ENCODE measurements at places on chromosomes 2 and 18. TPM values are rescaled to one million over a fixed set of nuclear protein-coding genes. Genes with fewer than 3 reads are reported as not detected.

- no peaks in the 10 kb centered on the region for H3K36me3 ChIP-seq
- H3K4me1 ChIP-seq, result peaks cover 32% of the 10 kb centered on the region
- peak overlapping the region; percentile 82 for H3K4me3 ChIP-seq
Measured at GRCh38 chr2:177165061-177165583, 47.5 kb upstream of the HNRNPA3 start.

GRCh38 chr2:179487010-179487731, 222.5 kb upstream of the SESTD1 start:
- no peaks in the 10 kb centered on the region for H3K4me1 ChIP-seq
- H3K27ac ChIP-seq, result no peak overlapping the region
- no peaks in the 10 kb centered on the region for H3K36me3 ChIP-seq
- H3K27me3 ChIP-seq, result no peaks in the 10 kb centered on the region
- no peak for DNase-seq
- no peak overlapping the region for H3K4me3 ChIP-seq

DNA sequence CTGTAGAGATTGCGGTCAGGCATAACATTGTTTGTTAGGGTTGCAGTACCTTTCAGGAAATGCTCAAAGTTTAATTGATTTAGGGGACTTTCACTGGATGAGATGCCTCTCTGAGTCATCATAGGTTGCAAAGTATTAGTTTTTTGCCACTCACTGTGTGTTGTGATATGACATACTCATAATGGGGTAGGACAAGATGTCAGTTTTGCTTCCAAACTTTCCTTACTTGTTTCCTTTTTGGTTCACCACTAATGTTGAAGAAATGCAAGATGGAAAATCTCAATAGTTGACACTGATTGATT, 35.0 kb upstream of the PTH2R start:
- H3K27me3 ChIP-seq, result no peaks in the 10 kb centered on the region
- no peak overlapping the region for H3K4me3 ChIP-seq
- no peaks in the 10 kb centered on the region for H3K36me3 ChIP-seq
- DNase-seq, result no peak

DNA sequence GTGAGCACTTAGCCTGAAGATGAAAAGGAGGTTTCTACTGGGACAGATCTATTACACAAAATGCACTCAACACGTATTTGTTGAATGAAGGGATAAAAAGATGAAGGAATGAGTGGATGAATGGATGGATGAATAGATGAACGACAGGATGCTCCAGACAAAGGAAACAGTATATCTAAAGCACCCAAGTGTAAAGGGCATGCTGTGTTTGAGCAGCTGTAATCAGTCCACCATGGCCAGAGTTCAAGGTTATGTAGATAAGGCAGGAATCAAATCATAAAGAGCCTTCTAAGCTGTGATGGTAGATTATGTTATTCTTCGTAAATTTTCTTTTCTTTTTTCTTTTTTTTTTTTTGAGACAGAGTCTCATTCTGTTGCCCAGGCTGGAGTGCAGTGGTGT, 213.8 kb upstream of the FBXO11 start:
- no peak overlapping the region for H3K27ac ChIP-seq
- no peaks in the 10 kb centered on the region for H3K4me1 ChIP-seq
- H3K27me3 ChIP-seq, result no peaks in the 10 kb centered on the region
- H3K36me3 ChIP-seq, result no peaks in the 10 kb centered on the region

DNA sequence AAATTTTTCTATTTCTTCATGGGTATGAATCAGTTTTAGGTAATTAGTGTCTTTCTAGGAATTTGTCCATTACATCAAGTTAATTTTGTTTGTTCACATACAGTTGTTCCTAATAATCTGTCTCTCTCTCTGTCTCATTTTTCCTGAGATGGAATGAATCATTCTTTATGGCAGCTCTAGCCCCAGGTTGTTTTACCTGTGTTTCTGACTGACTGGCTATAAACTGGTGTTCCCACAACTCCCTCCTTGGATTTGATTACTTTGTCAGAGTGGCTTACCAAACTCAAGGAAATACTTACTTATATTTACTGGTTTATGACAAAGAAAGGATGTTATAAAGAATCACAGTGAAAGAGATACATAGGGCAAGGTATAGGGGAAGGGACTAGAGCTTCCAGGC, 15.1 kb downstream of the ADNP2 start:
- DNase-seq, result no peak
- H3K4me3 ChIP-seq, result no peak overlapping the region
- peaks cover 22% of the 10 kb centered on the region for H3K36me3 ChIP-seq

- H3K4me1 ChIP-seq, result no peaks in the 10 kb centered on the region
- H3K36me3 ChIP-seq, result no peaks in the 10 kb centered on the region
- H3K4me3 ChIP-seq, result no peak overlapping the region
- DNase-seq, result no peak
- no peak overlapping the region for H3K27ac ChIP-seq
- H3K27me3 ChIP-seq, result no peaks in the 10 kb centered on the region
Measured at GRCh38 chr18:72995558-72995957, 127.8 kb upstream of the NETO1 start.

DNA sequence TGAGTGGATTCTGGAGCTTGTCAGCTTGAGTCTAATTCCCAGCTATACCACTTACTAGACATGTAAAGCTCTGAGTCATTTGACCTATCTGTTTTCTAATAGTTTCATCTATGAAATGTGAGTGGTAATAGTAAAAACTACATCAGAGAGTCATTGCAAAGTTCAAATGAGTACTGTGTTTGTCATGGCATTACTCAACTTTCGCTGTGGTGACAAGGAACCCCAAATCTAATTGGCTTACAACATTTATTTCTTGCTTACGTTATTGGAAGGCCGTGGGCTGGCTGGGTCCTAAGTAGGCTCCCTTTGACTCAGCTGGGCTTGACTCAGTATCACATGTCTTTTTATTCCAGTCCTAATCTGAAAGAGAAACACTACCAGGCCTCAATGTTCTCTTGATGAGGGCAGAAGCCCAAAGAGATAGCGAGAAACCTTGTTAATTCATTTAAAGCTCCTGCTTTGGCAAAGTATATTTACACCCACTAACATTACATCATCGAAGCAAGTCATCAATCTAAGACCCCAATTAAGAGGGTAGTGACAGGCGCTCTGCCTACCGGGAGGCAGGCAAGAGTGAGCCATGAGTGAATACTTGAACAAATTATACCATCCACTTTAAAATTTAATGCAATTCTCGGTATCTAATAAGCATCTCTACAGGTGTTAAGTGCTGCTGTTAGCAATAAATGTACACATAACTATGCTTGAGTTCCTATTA, 431.8 kb upstream of the SPHKAP start:
- DNase-seq, result no peak
- no peaks in the 10 kb centered on the region for H3K27me3 ChIP-seq
- H3K36me3 ChIP-seq, result no peaks in the 10 kb centered on the region
- H3K4me3 ChIP-seq, result no peak overlapping the region

- peaks cover 12% of the 10 kb centered on the region for H3K4me1 ChIP-seq
- no peak for DNase-seq
- H3K36me3 ChIP-seq, result no peaks in the 10 kb centered on the region
- H3K27me3 ChIP-seq, result peaks cover 41% of the 10 kb centered on the region
Measured at GRCh38 chr18:49561289-49562193, at the start of gene LIPG. Gene LIPG, plus strand, starts transcription at chr18:49562057. Its CDS starts 252 bp downstream, at chr18:49562309.

- H3K4me3 ChIP-seq, result no peak overlapping the region
- no peaks in the 10 kb centered on the region for H3K4me1 ChIP-seq
- H3K27ac ChIP-seq, result no peak overlapping the region
- H3K27me3 ChIP-seq, result no peaks in the 10 kb centered on the region
- no peak for DNase-seq
Measured at GRCh38 chr2:152432206-152432653, 97.3 kb downstream of the FMNL2 start.

DNA sequence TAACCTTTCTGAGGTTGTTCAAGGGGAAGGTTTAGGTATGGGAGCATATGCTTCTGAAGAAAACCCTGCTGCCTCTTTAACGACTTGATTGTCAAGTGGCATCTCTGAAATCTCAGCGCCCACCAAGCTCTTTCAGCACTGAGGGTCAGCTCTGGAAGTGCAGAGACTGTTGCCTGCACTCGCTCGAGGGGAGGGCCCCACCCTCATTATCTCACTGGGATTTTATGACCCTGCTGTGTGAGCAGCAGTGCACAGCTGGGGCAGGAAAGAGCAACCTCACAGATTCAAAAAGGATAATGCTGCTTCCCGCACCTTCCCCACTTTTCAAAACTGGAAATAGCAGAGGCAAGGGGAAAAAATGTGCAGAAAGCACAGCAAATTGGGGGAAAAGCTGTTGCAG, 56.9 kb upstream of the SPRED2 start:
- H3K36me3 ChIP-seq, result no peaks in the 10 kb centered on the region
- peaks cover 5% of the 10 kb centered on the region for H3K27me3 ChIP-seq
- no peak for DNase-seq
- no peak overlapping the region for H3K4me3 ChIP-seq

- no peak for DNase-seq
- no peak overlapping the region for H3K4me3 ChIP-seq
- H3K36me3 ChIP-seq, result no peaks in the 10 kb centered on the region
- H3K27me3 ChIP-seq, result no peaks in the 10 kb centered on the region
- H3K27ac ChIP-seq, result no peak overlapping the region
Measured at GRCh38 chr2:96687266-96687665, 44.7 kb downstream of the FER1L5 start.

- no peak overlapping the region for H3K4me3 ChIP-seq
- H3K36me3 ChIP-seq, result no peaks in the 10 kb centered on the region
- no peaks in the 10 kb centered on the region for H3K4me1 ChIP-seq
- H3K27me3 ChIP-seq, result no peaks in the 10 kb centered on the region
- no peak for DNase-seq
Measured at GRCh38 chr2:75098856-75099255, 100.5 kb downstream of the TACR1 start.

GRCh38 chr18:69383186-69383585, 17.5 kb upstream of the DOK6 start:
- H3K27me3 ChIP-seq, result no peaks in the 10 kb centered on the region
- no peak overlapping the region for H3K27ac ChIP-seq
- H3K4me1 ChIP-seq, result no peaks in the 10 kb centered on the region

- no peak overlapping the region for H3K4me3 ChIP-seq
- no peak overlapping the region for H3K27ac ChIP-seq
- no peaks in the 10 kb centered on the region for H3K4me1 ChIP-seq
- H3K36me3 ChIP-seq, result no peaks in the 10 kb centered on the region
- no peak for DNase-seq
Measured at GRCh38 chr2:50484371-50484770, 547.6 kb downstream of the NRXN1 start.

GRCh38 chr2:79120194-79120713, at the start of gene REG1A:
Gene REG1A, plus strand, starts transcription at chr2:79120488. Its CDS starts 374 bp downstream, at chr2:79120862.
- no peaks in the 10 kb centered on the region for H3K4me1 ChIP-seq
- H3K4me3 ChIP-seq, result no peak within 1 kb of the TSS
- H3K27ac ChIP-seq, result no peak within 1 kb of the TSS
- no peak for DNase-seq
- H3K27me3 ChIP-seq, result no peaks in the 10 kb centered on the region

DNA sequence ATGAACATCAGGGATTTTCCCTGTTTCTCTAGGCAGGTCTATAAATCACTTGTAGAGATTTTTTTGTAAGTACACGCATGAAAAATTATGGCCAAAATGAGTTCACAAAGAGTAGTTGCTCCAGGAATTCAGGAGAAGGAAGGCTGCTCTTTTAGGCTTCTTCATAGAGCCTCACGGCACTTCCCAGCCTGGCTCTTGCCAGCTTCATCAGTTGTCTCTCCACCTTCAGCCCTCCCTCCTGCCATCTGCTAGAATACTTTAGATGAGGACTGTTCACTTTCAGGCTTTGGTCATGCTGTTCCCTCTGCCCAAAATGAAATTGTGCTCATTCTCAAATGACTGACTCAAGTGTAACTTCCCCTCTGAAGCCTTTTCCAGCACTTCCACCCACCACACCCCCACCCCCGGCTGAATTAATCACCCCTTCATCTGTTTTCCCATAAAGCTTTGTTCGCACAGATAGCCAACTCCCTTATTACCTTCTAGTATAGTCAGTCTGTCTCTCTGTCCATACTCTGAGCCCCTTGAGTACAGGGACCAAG, 1.8 kb upstream of the ABCA12 start:
- H3K27ac ChIP-seq, result no peak overlapping the region
- no peaks in the 10 kb centered on the region for H3K36me3 ChIP-seq
- no peaks in the 10 kb centered on the region for H3K27me3 ChIP-seq
- no peaks in the 10 kb centered on the region for H3K4me1 ChIP-seq
- no peak overlapping the region for H3K4me3 ChIP-seq

- H3K27me3 ChIP-seq, result peaks cover 44% of the 10 kb centered on the region
- peaks cover 32% of the 10 kb centered on the region for H3K4me1 ChIP-seq
- no peak for DNase-seq
- H3K36me3 ChIP-seq, result no peaks in the 10 kb centered on the region
- H3K27ac ChIP-seq, result no peak overlapping the region
- H3K4me3 ChIP-seq, result no peak overlapping the region
Measured at GRCh38 chr2:73295751-73296400, 2.5 kb upstream of the EGR4 start.

- H3K4me1 ChIP-seq, result no peaks in the 10 kb centered on the region
- H3K36me3 ChIP-seq, result no peaks in the 10 kb centered on the region
- peaks cover 28% of the 10 kb centered on the region for H3K27me3 ChIP-seq
- DNase-seq, result no peak
- no peak overlapping the region for H3K27ac ChIP-seq
Measured at GRCh38 chr2:54464341-54464740, 8.2 kb downstream of the SPTBN1 start.

GRCh38 chr2:179796213-179797007, 65.0 kb downstream of the ZNF385B start:
- no peak overlapping the region for H3K4me3 ChIP-seq
- H3K27ac ChIP-seq, result no peak overlapping the region
- H3K36me3 ChIP-seq, result no peaks in the 10 kb centered on the region
- no peaks in the 10 kb centered on the region for H3K4me1 ChIP-seq
- no peak for DNase-seq

DNA sequence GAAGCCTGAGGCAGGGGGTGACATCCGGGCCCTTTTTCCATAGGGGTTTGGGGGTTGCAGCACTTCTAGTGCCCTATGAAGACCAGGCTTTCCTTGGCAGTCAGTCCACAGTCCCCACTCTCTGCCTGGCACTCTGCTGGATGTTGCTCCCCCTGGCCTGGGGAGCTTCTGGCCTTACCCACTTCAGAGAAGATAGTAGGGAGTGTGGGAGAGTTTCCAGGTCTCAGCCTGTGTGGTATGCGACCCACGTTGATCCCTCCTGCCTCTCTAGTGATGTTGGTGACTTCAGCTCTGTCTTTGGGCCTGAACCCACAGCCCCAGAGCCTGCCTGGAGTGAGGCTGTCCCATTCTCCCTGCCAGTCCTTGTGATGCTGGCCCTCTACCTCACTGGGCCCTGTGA, 105.6 kb downstream of the STPG4 start:
- no peaks in the 10 kb centered on the region for H3K4me1 ChIP-seq
- H3K4me3 ChIP-seq, result no peak overlapping the region
- DNase-seq, result no peak
- peaks cover 93% of the 10 kb centered on the region for H3K36me3 ChIP-seq
- H3K27ac ChIP-seq, result no peak overlapping the region

TMEM200C gene
- total RNA-seq, result not detected

SNORC gene
- 1.3 TPM for total RNA-seq

SP140 gene
- total RNA-seq, result 100 TPM

NT5C1B gene
- total RNA-seq, result not detected

RGPD5 gene
- 133 TPM for total RNA-seq

SPC25 gene
- 0.96 TPM for total RNA-seq

ITGB6 gene
- total RNA-seq, result not detected

RAB6C gene
- total RNA-seq, result not detected

ACVR1C gene
- 1.1 TPM for total RNA-seq

CD226 gene
- total RNA-seq, result 65.1 TPM

NIF3L1 gene
- 9.9 TPM for total RNA-seq
